ENCODE measurements at places on chromosomes 7 and 10.

GRCh38 chr10:20632696-20633095 lies 264.4 kb downstream of the NEBL start:
- DNase-seq = no peak

GRCh38 chr10:14124941-14125340 lies 205.8 kb downstream of the FRMD4A start:
- DNase-seq = no peak

DNA sequence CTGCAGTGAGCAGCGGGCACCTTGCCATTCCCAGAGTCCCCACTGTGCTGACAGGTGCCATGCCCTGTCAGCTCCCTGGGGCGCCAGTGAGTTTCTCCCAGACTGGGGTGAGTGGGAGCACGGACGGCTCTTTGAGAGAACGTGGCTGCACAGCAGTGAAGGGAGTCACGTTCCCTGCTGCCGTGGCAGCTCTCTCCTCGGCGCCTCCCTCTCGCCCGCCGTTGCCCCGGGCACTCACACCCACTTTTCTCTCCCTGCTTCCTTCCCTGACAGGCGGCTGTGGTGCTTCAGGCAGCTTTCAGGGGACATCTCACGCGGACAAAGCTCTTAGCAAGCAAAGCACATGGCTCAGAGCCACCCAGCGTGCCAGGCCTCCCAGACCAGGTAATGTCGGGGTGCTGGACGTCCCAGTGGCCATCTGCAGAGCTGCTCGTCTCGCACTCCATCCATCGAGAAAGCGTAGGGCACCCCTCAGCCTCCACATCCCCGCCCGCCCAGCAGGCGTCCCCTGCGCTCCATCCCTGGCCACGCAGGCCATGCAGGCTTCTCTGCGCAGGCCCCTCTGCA lies 27.1 kb upstream of the TTYH3 start:
- no peak for DNase-seq

DNA sequence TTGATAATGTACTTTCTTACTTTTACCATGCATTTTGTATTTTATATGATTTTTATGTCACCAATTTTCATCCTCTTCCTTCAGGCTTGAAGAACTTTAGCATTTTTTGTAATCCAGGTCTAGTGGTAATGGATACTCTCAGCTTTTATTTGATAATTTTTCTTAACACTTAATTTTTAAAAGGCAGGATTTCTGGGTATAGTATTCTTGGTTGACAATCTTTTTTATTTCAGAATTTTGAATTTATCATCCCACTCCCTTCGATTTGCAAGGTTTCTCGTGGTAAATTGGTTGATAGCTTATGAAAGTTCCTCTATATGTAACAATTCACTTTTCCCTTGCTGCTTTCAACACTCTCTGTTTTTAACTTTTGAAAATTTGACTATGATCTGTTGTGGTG lies 363.7 kb downstream of the HTR7 start:
- no peak for DNase-seq

- no peak for DNase-seq
These were observed 988 bp upstream of the EN2 start for GRCh38 chr7:155456738-155457543.

DNA sequence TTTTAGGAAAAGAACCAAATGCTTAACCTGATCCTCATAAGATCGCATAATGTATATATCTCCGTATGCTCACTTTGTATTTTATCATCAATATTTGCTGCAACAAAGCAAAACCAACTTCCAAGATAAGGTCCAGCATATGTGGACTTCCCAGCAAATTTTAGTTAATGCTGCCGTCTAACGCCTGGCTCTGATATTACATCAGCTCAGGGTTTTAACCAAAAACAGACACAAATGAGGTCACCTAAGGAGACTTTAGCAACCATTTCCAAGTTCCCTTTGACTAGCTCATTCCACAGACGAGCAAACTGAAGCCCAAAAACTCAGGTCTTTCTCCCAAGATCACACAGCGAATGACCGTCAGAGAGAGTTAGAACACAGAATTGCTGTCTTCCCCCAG lies 59.4 kb upstream of the UCN3 start:
- DNase-seq = no peak

DNA sequence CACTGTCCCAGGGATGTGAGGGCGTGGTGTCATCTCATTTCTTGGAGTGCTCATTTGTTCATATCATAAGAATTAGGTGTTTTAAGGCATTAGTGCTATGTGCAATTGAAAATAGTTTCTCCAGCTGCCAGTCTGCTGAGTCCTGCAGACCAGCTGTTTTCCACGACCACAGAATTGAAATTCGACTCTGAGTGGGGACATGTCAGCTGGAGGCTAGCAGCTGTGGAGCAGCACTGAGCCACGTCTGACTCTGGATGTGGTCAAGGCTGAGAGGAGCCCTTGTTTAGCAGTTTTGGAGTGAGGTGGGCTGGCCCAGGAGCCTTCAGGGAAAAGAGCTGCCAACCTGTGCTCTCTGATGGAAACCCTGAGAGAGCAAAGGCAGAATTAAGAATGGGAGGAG lies 156.3 kb upstream of the GRB10 start:
- no peak for DNase-seq

DNA sequence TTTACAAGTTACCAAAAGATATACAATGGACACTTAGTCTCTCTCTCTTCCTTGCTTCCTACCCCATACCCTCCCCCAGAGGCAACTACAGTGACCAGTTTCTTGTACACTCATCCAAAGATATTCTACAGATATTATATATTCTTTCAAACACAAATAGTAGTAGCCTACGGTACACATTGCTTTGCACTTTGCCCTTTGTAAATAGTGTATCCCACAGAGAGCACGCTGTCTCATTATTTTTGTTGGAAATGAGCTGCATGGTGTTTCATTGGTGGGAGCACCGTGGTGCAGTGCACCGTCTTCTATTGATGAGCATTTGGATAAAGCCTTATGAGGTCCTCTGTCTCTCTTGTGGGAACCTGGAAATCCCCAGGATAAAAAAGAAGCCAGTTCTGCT lies 24.2 kb downstream of the STRA8 start:
- DNase-seq = no peak

GRCh38 chr10:6796231-6796630 lies 216.2 kb upstream of the PRKCQ start:
- DNase-seq = no peak

Measured in stimulated activated CD4-positive, alpha-beta T cell treated with anti-CD3 and anti-CD28 coated beads, TNF-alpha, amount 100 ng/mL, for 24 hours (primary cell).